LNCaP clone FGC (cell line): ENCODE measurements at places on chromosomes 2 and 18.
A peak's percentile ranks its signal among the peaks of the same experiment; 100 is the strongest.

GRCh38 chr2:223042704-223043118 is 9.3 kb upstream of the KCNE4 start:
- DNase-seq: no peak

GRCh38 chr2:23760736-23761135 is 166.2 kb downstream of the ATAD2B start:
- DNase-seq: peak; percentile 36

GRCh38 chr18:12791610-12792009 is 88.8 kb downstream of the PSMG2 start:
- DNase-seq: no peak

GRCh38 chr2:215614296-215614695 is 178.4 kb upstream of the FN1 start:
- DNase-seq: no peak

DNA sequence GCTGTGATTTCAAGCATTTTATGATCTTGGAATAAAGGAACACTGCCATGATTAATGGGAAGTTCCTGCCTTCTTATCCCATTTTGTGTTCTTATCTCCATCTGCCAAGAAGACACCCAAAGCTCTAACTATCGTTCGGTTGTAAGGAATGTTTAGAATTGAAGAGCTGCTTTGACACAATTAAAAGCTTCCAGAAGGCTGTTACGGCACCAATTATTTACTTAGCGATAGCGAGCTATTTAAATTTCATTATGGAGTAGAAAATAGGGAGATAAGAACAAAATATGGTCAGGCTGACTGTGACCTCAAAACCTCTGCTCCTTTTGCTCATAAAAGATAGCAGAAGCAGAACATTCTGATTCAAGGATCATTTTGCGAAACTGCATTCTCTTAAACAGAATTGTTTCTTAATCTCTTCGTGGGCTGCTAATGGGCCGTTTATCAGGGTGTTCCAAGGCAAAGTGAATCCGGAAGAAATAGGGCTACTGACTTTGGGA is 101.6 kb downstream of the SLC4A3 start:
- no peak for DNase-seq

GRCh38 chr2:229050133-229050532 is 221.0 kb downstream of the PID1 start:
- no peak for DNase-seq

DNA sequence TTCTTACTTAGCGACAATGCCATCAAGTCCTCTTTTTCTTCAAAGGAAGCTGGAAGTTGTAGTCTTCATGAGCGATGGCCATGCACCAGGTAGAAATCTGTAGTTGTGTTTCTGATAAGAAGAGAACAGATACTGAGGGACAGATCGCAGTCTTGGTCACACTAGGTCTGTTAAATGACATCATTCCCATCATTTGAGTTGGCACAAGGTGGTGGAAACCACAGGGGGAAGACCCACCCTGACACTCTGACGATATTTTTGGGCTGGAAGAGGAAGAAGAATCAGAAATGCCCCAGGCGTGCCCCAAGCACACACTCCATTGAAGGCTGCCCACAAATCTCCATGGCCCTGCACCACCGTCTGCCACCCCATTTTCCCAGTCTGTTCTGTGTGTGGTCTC is 89.0 kb upstream of the BOD1L2 start:
- no peak for DNase-seq

DNA sequence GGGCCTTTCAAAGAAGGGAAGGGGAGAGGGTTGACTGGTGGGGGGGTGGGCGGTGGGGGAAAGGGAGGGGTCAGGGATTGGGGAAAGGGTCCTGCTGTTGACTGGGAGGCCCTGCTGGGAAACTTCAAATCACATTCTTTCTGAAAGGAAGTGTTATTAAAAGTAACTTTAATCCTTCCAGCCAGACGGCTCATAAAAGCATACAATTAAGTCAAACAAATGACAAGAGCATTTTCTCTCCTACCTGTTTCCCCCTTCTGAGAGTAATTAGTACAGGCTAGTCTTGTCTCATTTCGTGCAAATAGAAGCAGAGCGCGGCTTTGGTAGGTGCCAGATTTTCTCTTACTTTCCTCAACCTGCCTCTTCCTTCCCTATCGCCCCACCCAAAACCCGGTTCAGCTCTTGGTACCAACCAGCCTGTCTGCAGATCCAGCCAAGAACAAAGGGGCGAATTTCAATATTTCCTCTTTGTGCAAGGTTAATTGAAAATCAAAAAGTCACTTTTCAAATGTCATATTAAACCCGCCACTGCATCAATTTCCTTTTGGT is 2112.6 kb upstream of the PIK3C3 start:
- DNase-seq: no peak

- no peak for DNase-seq
These were observed 63.2 kb upstream of the NPAS2 start for GRCh38 chr2:100756704-100757103.

DNA sequence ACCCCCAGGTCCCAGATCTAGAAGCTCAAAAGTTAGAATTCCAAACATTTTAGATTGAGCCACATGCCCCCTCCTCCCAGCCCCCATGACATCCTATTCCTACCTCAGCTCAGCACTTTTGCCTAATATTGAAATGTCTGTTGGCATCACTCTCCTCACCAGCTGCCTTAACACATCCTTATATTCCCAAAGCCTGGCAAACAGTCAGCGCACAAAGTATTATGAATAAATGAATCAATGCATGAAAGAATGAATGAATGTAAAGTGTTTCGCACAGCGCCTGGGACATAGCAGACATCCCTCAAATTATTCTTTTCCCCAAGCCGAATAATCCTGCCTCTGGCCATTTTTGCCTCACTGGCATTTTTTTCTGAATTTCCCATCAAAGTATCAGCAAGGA is 175.8 kb downstream of the TNS1 start:
- no peak for DNase-seq

DNA sequence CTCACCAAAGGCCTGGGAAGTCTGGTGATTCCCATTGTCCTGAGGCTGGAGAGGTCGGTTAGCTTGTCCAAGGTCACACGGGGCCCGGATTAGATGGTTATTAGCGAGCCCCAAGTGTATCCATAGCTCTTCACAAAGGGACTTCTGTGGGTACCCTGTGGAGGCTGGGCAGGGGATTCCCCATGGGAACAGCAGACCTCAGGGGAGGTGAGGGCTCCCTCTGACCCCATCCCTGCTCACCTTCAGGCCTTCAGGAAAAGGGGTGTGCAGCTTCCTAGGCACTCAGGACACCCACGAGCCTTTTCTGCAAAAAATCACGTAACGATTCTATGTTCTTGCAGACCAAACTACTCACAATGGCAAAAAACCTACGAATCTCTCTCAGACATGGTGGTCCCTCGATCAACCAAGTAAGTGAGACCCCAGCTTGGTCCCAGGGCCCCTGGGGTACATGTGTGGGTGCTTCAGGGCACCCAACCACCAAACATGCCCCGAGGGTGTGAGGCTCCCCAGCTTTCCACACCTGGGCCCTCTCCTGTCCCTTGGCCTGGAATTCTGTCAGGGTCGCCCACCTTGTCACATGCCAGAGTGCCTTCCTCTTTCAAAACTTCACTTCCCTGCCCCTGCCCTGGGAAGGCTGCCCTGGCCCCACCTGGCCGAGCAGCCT is 40.3 kb downstream of the PDIA6 start:
- DNase-seq: no peak

DNA sequence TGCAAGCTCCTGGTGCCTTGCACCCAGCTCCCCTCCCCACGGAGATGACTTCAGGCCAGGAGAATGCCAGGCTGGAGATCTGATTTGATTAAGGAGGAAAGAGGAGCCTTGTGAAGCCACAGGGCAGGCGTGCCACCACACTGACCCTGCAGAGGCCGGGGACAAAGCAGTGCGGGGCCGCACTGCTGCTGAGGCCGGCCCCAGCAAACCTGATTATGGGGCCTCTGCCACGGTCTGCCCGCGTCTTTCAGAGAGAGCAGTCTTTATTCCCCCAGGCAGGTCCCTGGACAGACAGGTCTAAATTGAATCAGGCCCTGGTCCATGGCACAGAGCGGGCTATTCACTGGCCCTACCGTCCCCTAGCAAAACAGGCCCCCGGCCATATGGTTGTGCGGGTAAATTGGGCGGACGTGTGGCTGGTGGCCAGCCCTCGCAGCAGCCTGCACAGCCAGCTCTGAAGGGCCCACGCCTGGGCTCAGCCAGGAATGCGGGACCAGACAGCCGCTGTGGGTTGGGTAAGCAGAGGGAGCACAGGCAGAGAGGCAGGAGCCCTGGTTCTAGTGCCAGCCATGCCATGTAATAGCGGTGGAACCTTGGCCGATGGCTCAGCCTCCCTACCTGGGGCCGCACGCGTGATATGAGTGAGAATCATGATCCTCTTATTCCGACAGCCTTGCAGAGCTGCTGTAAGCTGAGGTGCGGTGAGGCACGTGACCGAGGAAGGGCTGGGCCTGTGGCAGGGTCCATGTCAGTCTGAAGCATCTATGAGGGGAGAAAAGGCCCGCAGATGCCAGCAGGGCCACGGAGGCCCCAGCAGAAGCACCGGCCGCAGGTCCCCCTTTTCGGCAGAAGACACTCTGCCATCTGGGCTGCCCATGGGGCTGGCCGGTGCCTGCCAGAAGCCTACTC is 97.3 kb upstream of the MYCN start:
- no peak for DNase-seq

- no peak for DNase-seq
These were observed 39.7 kb downstream of the HS6ST1 start for GRCh38 chr2:128279009-128279408.

DNA sequence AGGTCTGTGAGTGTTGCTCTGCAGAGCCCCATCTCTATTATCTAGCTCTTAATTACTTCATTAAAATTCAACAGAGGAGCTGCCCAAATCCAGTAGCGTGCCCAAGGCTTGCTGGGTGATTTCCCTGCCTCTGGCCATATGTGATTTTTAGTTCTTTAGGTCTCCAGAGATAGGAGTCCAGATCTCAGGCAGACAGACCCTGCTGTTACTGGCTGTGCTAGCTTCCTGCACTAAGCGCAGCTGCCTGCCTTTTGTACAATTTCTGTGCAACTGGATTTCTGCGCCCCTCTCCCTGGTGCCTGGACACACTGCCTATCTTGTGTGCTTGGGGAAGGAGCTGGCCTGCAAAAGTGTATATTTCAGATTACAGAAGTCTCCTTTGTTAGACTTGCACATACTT is 136.5 kb downstream of the TDRD15 start:
- DNase-seq: no peak

- DNase-seq: no peak
These were observed 16.8 kb upstream of the PAX3 start for GRCh38 chr2:222315443-222316121.

- DNase-seq: no peak
These were observed 25.6 kb downstream of the LRP2 start for GRCh38 chr2:169336695-169337094.

DNA sequence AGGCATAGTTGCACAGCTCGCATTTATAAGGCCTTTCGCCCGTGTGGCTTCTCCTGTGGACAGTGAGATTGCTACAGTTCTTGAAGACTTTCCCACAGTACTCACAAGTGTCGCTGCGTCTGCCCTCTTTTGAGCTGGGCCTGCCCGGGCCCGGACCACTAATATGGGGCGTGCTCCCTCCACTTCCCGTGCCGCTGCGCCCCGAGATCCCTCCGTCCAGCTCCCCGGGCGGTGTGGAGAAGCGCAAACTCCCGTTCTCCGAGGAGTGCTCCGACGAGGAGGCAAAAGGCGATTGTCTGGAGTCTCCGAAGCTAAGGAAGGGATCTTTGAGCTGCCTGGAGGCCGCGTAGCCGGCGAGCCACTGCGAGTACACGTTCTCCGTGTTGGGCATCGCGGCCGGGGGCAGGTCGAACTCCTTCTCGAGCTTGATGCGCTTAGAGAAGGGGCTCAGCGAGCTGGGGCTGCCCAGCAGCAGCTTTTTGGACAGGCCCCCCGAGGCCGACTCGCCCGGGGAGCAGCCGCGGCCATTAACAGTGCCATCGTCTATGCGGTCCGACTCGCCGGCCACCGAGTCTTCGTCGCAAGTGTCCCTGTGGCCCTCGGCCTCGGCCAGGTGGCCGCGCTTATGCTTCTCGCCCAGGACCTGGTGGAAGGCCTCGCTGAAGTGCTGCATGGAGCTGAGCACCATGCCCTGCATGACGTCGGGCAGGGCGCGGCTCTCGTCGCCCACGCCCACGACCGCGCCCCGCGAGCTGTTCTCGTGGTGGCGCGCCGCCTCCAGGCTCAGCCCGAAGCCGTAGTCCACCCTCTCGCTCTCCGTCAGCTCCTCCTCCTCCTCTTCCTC is 92.7 kb downstream of the BCL11A start:
- DNase-seq: no peak

- DNase-seq: no peak
These were observed 40.4 kb upstream of the SMAD2 start for GRCh38 chr18:47970664-47971531.

DNA sequence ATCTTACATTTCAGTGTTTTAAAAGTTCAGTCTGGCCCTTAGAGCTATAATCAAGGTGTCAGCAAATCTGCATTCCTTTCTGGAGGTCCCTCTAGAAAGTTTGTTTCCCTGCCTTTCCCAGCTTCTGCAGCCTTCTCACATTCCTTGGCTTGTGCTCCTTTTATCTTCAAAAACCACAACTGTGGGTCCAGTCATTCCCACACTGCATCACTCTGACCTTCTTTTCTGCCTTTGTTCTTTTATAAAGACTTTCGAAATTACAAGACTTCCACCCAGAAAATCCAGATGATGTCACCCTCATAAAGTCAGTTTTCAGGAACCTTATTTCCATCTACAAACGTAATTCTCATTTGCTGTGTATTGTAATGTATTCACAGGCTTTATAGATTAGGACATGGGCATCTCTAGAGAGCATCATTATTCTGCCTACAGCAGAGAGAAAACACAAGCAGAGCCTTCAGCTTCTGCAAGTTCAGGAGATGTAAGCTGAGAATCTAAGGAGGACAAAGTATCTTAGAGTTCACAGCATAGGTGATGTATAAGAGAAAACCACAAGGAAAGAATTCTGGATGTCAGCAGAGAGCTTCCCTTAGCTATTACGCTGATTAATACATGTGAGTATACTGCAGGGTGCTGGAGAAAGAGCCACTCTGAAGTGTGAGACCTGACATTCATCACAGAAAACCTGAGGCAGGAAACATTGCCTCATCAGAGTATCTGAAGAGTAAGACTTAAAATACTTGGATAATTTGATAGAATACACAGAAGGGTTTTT is 1100.2 kb downstream of the CBLN2 start:
- DNase-seq: no peak

DNA sequence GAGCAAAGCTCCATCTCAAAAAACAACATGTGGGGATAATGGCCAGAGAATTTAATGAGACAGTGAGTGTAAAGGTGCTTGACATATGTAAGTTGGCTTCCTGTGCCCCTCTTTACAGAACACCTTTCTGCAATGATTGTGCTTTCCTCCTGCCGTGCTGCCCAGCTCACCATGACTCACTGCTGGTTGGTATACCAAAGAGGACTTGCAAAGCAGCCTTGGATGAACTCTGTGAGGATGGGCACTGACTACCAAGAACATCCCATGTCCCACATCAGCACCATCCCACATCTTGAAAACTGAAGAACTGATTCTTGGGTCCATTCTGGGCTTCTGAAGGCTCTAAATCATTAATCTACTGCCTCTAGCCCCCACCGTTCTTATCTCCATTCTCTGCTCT is 52.2 kb downstream of the NGEF start:
- DNase-seq: no peak
